Left ventricle myocardium superior (tissue), 1 donor: ENCODE measurements at places on chromosomes 3 and 15. TPM values are rescaled to one million over a fixed set of nuclear protein-coding genes. Genes with fewer than 3 reads are reported as not detected.
A peak's percentile ranks its signal among the peaks of the same experiment; 100 is the strongest.

GRCh38 chr15:69414701-69415167 is 585 bp downstream of the KIF23 start:
- DNase-seq: peak; percentile 35

Gene IL17RE
- total RNA-seq: 0.45 TPM

Gene RMDN3
- total RNA-seq: 17.9 TPM

Gene TMEM207
- not detected for total RNA-seq

Gene SLC28A1
- 0.50 TPM for total RNA-seq

Gene NCEH1
- total RNA-seq: 63.6 TPM

DNA sequence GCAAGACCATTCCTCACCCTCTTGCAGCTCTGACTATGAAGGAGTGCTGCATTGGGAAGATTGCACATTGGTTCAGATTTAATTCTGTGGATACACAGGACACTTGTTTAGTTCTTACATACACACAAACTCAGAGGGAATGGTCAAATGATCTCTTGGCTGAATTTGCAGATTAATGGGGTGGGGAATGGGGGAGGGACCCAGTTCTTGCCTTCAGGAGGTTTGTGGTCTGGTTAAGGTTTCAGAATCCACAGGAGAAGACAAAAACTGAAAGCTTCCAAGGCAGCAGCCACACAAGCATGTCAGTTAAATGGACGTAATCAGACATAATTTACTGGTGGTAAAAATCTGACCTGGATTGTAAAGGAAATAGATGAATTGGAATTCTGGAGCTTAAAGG is 257.1 kb upstream of the ROPN1 start:
- no peak for DNase-seq

DNA sequence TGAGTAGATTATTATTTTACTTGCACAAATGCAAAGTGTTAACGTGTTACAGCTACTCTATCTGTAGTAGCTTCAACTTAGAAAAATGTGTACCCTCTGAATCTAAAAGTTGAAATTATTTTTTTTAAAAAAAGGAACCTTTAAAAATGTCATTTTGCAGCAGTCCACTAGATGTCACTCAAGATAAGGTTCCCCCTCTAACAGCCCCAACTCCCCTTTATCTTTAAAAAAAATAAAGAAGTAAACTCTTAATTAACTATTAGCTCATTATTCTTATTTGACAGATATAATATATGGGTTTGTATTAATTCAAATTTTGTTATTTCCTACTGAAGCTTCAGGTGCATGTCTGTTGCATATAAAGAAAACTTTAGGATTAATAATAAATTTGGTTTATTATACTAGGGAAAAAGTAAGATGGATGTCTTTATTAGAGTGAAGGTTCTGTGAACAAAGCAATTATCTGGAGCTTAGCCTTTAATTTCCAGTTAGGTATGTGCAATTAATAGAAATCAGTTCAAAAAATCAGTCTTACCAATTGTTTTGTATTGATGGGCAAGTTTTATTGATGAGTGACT is 288.5 kb downstream of the VGLL3 start:
- no peak for DNase-seq

DNA sequence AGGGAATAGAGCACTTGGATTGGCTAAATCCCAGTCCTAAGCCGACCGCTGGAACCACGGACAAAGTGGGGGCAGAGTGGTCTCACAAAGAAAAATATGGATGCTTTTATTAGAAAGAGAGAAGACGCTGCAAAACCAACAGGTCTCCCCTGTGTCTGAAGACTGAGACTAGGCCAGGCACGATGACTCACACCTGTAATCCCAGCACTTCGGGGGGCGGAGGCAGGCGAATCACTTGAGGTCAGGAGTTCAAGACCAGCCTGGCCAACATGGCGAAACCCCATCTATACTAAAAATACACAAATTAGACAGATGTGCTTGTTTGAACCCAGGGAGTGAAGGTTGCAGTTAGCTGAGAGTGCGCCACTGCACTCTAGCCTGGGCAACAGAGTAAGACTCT is 61.8 kb downstream of the ZDHHC19 start:
- DNase-seq: no peak

Gene GP9
- not detected for total RNA-seq

DNA sequence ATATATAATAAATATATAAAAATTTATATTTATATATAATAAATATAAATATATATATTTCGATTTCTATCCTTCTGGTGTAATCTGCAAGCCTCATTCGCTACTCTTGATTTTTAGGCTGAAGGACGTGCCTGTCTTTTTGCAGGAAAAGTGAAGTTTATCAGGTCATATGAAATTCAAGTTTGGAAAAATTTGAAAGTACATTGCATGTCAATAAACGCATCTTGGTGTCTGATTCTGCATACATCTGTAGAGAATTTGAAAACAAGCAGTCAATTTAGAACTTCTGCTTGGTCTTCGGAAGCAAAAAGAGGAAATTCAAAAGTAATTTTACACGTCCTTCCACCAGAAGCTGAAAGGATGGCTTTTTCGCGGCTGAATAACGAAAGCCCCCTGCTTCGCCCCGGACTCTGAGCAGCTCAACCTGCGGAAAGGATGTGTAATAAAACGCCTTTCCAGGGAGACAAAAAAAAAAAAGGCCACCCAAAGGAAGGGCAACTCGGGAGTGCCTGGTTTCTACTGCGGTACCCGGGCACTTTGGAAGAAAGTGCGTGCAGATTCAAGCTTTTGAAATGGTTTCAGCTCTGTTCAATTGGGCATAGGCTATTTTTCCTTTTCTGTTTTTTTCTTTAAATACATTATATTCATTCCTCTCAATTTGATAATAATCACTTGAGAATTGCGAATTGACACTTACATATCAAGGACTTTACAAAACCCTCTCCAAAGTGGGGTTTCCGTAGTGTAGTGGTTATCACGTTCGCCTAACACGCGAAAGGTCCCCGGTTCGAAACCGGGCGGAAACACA is 1.5 kb upstream of the MYNN start:
- DNase-seq: peak; percentile 59

Gene DNASE1L3
- total RNA-seq: 1.9 TPM

Gene SLC6A11
- not detected for total RNA-seq

Gene MST1R
- total RNA-seq: 2.3 TPM

- DNase-seq: no peak
These were observed 79.5 kb downstream of the DPH6 start for GRCh38 chr15:35466476-35466875.

Gene USP3
- 18.1 TPM for total RNA-seq

Gene ANKRD63
- total RNA-seq: 1.0 TPM

Gene GOLGA6B
- not detected for total RNA-seq

DNA sequence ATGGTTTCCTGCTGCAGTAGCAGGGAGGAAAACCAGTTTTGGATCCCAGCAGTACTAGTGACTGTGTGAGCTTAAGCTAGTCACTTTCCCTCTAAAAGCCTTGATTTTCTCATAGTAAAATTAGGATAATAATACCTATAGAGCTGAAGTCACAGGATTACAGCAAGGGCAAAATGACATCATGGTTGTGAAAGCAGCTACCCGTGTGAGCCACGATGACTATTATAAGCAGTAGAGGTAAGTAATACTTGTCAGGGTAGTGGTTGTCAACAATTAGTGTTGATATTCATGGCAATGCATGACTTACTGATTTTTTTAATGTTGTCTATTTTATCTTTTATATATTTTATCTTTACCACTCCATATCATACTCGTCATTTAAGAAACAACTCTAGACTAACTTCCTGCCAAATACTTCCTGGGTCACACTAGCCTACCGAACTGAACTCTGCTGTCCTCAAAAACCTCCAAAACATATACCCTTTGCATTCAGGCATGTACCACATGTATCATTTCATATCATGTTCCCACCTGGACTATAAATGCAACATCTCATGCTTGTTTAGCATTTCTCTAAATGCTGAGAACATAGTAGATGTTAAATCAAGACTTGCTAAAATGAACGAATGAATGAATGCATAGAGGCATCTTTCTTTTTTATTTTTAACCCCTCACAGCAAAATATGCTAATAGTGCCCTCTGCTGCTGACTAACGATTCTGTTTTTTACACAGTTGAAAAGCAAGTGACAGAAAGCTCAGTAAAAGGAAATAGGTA is 172.6 kb downstream of the P3H2 start:
- no peak for DNase-seq

- DNase-seq: no peak
These were observed 33.1 kb downstream of the NBEAL2 start for GRCh38 chr3:47012342-47013230.

DNA sequence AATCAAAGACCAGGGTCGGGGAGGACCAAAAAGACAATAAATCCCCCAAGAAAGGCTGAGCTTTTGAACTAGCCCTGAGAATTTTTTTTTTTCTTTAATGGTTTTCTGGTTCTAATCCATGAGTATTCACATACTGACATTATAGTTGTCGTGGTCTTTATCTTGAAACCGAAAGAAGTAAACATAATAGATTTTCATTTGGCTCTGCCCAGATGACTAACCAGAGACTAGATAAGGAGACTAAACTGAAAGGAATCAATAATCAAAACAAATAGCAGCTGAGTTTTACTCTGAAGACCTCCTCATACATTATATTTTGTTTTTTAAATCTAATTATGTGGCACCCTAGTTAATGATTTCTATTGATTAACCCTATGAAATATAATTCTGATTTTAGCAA is 381.4 kb downstream of the CNTN3 start:
- no peak for DNase-seq

- no peak for DNase-seq
These were observed 4.3 kb upstream of the ULK4 start for GRCh38 chr3:41966206-41966605.

DNA sequence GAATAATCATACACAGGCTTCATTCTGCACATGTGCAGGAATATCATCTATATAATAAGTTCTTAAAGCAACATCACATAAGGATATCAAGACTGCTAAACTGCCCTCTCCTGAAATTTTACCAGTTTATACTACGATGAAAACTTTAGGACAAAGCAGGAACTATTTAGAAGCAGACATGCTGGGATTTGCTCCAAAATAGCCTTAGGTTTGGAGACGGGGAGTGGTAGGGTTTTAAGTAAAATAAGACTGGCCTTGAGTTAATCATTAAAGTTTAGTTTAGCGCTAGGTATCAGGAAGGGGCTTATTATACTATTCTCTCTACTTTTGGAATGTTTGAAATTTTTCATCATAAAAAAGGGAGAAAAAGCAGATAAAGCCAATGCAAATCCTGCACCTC is 115.8 kb downstream of the SRGAP3 start:
- no peak for DNase-seq
